ENCODE measurements at places on chromosomes 6 and 20.
A peak's percentile ranks its signal among the peaks of the same experiment; 100 is the strongest.

DNA sequence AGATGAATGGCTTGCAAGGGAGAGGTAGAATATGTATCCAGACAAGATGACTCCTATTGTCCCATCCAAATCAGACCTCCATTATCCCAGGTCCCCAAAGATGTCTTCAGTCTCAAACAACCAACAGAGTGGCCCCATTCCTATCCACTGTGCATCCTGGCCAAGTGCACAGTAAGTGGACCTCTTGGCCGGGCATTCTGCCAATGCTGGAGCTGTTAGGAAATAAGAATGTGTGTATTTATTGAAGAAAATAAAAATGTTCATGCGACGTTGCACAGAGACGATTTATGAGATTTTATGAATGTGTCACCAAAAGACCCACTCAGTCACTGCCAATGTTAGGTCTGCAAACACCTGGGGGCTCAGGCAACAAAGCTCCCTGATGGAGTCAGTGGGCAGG is 196.0 kb downstream of the MAFB start:
- DNase-seq: no peak

DNA sequence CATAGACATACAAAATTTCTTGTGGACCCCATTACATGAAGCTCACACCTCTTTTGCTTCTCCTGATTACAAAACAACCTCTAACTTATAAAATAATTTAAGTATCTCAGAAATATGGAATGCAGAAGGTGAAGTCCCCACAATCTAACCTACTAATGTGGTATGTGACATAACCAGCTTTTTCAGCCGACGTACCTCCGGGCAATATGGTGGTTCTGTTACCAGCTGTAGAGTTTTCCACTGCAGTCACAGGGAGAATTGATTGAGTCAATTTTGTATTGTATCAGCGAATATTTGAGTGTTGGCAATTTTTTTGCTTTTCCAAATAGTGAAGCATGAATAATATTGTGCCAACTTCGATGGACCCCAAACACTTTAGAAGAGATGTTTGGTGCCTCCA is 15.7 kb upstream of the SPO11 start:
- no peak for DNase-seq

- peak; percentile 19 for DNase-seq
Measured at GRCh38 chr20:20060234-20060998, 8.1 kb downstream of the CFAP61 start.

DNA sequence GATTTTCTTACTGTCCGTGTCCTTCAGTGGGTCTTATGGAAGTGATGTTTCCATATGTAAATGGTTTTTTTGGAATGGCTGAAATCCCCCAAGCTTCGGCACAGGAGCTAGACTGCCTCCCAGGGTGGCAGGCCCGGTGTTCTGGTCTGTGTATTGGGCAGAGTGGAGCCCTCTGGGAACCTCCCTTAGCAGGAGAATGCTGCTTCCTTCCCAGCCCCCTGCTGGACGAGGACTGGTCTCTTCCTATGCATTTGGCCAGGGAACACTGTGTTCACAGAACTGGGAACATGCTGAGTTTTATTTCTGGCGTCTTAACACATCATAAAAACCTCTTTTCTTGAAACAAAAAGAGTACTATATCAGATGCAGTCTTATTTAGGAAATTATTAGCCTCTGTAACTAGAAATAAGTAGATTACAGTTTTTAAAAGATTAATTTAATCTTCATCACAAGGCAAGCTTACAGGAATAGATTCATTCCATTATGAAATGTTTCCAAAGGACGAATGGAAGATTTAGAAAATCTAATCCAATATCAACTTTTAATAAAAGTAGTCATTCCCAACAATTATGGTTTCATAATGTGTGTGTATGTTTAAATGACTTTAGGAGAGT is 56.6 kb downstream of the SYTL3 start:
- peak; percentile 20 for DNase-seq

- no peak for DNase-seq
Measured at GRCh38 chr20:9457136-9457535, 57.3 kb upstream of the LAMP5 start.

- DNase-seq: no peak
Measured at GRCh38 chr6:139313784-139314545, 22.2 kb upstream of the TXLNB start.

GRCh38 chr6:137488150-137489045 is 5.8 kb downstream of the OLIG3 start:
- DNase-seq: no peak

GRCh38 chr6:14533446-14533845 is 415.9 kb downstream of the CD83 start:
- no peak for DNase-seq

- no peak for DNase-seq
Measured at GRCh38 chr6:151044465-151045441, 179.3 kb downstream of the MTHFD1L start.

GRCh38 chr6:16766043-16766536 is 4.8 kb upstream of the ATXN1 start:
- no peak for DNase-seq

DNA sequence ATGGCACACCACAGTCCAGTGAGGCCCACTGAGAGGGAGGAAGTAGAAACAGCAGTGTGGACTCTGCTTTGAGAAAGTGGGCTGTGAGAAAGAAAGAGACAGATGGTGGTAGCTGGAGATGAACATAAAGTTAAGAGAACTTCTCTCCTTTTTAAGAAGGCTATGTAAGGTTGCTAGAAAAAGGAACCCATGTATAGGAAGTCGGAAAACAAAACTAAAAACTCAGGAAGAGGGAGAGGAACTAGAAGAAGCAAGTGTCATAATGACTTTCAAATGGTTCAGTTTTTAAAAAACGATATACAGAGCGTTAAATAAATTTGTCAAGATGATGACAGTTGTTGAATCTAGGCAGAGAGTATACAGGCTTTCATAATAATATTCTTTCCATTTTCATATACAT is 25.4 kb upstream of the GMNN start:
- no peak for DNase-seq

DNA sequence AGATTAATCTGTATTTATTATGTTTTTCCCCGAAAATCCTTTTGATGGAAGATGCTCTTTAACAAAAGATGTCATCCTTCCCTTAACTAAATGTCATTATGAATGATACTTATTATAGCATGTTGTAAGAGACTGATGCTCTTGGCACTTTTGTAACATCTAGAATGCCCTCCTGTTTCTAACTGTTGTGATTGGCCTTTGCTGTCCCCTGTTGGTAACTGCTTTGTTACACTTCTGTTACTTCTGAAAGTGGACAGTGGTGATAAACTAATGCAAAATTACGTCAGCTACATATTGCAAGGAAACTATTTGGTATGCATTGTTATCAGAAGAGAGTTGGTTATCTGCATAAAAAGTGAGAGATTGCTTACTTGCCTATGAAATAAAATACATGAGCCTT is 5.8 kb downstream of the TTK start:
- DNase-seq: no peak

- DNase-seq: no peak
Measured at GRCh38 chr20:39036011-39036410, 73.9 kb downstream of the DHX35 start.

DNA sequence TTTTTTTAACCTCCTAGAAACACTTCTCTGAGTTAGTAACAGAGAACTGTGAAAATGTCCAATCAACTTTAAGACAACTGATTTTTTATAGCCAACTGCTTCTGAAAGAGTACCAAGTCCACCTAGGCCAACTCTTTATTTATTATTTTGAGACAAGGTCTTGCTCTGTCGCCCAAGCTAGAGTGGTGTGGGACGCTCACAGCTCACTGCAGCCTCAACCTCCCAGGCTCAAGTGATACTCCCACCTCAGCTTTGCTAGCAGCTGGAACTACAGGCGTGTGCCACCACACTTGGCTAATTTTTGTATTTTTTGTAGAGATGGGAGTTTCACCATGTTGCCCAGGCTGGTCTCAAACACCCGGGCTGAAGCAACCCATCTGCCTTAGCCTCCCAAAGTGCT is 331.6 kb downstream of the RNGTT start:
- peak; percentile 49 for DNase-seq

Measured in OCI-LY7 (cell line).